Transverse colon (tissue), 4 donors: ENCODE measurements at places on chromosomes 4 and X. TPM values are rescaled to one million over a fixed set of nuclear protein-coding genes. Genes with fewer than 3 reads are reported as not detected.

GRCh38 chrX:45266456-45266855 lies 65.8 kb upstream of the DIPK2B start:
- DNase-seq, result no peak

- no peak for DNase-seq
Observed at GRCh38 chr4:141511055-141511454, 125.3 kb upstream of the IL15 start.

DNA sequence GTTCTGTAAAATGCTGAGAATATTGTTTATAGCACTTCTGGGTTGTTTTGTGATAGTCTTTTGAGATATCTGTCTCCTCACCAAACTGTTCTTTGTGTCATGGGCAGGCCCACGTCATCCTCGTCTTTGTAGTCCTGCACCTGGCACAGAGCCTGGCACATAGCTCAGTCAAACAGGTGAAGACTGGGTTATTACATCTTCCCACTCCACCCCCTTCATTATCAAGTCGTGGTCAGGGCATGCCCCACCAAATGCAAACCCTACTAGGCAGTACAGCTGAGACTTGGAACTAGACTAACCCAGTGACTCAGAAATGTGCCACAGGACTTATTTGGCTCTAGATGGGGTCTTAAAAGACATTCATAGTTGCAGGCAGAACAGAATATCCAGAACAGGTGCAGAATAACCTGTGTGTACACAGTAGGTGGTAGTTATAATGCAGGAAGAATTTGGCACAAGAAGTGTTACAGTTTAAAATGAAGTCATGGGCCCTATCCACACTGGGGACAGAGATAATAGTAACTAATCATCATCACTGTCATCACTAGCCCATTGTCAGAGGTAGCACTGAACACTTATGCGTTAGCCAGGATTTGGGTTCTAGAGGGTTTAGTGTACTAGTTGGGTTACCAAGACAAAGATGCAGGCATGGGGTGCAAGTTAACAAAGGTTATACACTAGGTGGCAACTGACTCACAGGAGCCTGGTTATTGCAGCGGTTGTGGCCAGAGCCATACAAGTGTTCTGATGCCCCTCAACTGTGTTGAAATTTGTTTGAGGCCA lies 74.9 kb downstream of the TBL1X start:
- no peak for DNase-seq

- no peak for DNase-seq
Observed at GRCh38 chrX:45381841-45382240, 181.2 kb upstream of the DIPK2B start.

- DNase-seq, result no peak
Observed at GRCh38 chr4:17664755-17665154, 50.3 kb downstream of the MED28 start.

- no peak for DNase-seq
Observed at GRCh38 chr4:184938871-184939270, 79.4 kb upstream of the HELT start.

GRCh38 chr4:87103691-87104187 lies 116.7 kb downstream of the KLHL8 start:
- DNase-seq, result no peak

DNA sequence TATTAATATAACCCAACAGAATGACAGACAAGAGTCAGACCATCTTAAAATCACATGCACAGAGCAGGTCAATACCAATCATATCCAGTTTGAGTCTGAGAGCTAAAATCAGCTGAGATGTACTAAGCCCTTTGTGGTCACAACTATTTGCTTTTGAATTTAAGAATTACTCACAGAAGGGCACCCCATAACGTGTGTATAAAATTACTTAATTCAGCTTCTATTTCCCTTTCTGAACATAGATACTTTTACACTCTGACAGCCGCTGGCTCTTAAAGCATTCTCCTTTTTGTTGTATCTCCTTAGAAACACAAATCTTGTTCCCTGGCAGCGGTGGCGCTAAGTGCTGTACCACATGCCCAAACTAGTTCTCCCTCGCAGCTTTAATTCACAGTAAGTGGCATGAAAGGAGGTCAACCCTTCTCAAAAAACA lies 14.8 kb upstream of the PPARGC1A start:
- DNase-seq, result no peak

- no peak for DNase-seq
Observed at GRCh38 chr4:185309770-185310169, 86.0 kb downstream of the LRP2BP start.

GRCh38 chrX:42219231-42219630 lies 295.9 kb upstream of the CASK start:
- no peak for DNase-seq

DNA sequence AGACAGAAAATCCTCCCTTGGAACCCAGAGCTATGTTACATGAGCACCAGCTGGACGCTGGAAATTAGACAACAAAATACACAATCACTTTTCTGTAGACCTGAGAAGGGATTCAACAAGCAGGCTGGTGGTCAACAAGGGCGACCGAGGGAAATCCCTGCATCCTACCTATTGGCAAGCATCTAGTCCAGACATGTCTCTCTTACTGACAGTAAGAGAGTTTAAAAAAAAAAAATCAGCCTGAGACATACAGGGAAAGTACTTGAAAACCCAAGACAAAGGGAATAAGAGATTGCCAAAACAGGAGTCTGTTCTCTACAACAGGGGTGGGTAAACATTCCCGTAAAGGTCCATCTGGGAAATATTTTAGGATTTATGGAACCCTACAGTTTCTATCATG lies 108.0 kb downstream of the KDR start:
- no peak for DNase-seq

DNA sequence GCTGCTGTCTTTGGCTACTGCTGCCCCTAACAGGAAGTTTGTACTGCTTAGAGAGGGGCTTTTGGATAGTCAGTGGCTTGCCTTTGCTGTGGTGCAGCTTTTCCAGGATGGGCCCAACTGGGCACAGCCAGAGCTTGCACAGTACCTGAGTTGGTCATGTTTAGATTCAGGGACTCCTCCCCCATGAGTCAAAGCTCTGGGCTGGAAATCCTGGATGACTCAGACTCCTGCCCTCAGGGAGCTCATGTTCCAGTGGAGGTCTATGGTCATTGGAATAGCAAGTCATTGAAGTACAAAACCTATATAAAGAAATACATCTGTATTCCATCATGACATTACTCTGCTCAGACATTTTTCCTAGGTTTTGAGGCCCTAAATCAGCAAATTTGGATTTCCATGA lies 66.7 kb upstream of the PJA1 start:
- no peak for DNase-seq

- no peak for DNase-seq
Observed at GRCh38 chrX:67635424-67635823, 91.6 kb downstream of the AR start.

DNA sequence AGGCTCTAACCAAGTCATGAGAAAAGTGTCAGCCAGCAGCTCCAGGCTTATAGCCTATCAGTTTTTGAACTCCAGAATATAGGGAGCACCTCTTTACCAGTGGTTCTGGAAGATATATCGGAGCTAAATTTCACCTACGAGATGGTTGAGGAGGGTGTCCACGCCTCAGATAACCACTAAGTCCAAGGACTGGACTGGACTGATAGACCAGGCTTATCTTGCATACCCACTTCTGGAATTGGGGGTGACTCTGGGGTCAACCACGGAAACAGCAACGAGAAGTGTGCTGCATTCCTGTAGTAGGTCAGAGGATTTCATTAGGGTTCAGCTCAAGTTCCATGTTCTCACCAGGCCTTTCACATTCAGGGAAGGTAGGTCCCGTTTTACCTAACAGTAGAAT lies 38.6 kb upstream of the TRPC3 start:
- no peak for DNase-seq

DNA sequence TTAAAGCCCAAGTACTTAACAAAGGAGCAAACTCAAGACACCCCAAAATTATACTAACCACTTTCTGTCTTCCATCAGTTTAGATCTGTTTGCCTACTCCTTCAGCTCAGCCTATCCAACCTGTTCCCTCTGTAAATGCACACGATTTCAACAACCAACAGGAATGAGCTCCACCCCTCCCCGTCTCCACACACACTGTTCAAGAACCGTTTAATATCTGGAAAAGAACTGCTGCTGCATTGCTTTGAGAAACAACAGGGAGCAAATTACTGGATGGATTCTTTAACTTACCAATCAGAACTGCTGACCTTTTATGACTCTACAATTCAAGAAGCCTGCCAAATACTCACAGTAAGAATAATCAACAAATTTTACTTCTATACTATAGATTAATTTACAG lies 87.0 kb downstream of the FBXW7 start:
- no peak for DNase-seq

GRCh38 chr4:73967866-73968265 lies 14.0 kb downstream of the PF4 start:
- DNase-seq, result no peak

- DNase-seq, result no peak
Observed at GRCh38 chr4:82784681-82785610, 13.7 kb downstream of the SCD5 start.

DNA sequence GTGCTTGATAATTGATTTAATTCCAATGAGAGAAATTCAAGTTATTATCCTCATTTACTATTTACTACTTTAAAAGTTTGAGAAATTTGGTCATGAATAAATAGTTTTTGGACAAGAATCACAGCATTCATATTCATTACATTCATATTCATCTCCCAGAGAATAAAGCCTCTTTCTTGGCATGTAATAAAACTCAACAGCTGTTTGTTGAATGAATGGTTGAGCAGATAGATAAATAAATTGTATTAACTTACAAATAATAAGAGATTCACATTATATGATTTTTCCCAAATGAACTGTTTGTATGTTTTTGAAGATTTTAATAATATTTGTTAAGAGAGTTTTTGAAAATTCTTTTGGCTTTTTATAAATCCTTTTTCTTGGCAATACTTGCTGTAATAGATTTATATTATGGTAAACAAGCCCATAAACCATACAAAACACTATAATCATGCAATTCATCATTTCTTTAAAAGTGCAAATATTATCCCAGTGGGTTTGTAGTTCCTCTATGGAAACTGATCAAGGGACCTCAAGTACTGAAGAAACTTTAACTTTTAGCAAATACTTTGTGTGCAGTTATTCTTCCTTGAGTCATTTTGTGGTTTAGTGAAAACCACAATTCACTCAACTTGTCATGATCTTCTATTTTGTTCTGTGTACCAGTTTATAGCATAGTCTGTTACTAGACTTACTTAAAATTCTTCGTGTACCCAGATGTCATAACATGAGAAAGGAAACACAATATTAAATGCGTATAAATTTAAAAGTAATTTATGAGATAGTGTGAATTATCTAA lies 371.8 kb downstream of the ADGRL3 start:
- no peak for DNase-seq

- no peak for DNase-seq
Observed at GRCh38 chrX:110531873-110532580, 173.4 kb downstream of the RTL9 start.

DNA sequence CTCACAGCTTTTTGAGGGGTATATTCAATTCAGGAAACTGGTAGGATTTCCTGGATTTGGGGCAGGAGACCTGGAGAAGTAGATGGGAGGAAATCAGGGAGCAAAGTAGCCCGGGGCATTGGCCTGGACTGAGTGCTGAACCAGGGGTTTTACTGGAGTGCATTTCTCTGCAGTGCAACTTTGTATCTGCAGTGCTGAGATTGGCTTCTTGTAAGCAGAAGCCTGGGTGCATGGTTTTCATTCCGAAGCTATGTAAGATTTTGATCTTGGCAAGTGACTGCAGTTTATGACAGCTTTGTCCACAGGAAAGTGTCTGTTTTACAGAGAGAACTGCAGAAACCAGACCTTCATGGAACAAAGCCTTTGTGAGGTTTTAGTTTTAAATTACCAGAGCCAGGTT lies 158.3 kb downstream of the SPCS3 start:
- no peak for DNase-seq

GRCh38 chrX:53255738-53256191 lies 25.6 kb downstream of the IQSEC2 start:
- DNase-seq, result no peak

DNA sequence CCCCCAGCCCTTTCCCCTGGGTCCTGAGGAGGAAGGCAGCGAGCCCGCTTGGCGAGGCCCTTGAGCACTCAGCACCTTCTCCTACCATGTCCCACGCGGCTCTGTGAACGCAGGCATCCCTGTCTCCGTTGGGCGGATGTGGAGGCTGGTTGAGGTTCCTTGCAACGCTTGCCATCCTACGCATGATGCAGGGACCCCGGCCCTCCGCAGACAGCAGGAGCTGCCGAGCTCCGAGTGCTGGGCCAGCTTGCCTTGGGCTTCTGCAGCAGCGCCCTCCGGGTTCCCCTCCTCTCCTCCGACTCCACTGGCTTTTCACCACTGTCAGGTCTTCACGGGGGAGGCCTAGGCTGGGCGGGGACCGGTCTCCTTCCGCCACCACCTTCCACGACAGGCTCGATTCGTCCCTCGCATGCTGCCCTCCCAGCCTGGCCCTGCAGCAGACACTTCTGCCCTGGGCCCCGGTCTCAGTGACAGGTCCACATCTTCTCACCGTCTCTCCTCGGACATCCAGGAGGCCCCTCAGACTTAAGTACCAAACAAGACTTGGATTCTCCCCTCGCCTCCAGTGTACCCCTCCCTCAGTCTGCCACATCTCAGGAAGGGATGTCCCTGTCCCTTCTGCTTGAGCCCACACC lies 67.6 kb upstream of the HGFAC start:
- DNase-seq, result no peak

- no peak for DNase-seq
Observed at GRCh38 chr4:33924239-33924638, 2320.1 kb downstream of the ARAP2 start.

DNA sequence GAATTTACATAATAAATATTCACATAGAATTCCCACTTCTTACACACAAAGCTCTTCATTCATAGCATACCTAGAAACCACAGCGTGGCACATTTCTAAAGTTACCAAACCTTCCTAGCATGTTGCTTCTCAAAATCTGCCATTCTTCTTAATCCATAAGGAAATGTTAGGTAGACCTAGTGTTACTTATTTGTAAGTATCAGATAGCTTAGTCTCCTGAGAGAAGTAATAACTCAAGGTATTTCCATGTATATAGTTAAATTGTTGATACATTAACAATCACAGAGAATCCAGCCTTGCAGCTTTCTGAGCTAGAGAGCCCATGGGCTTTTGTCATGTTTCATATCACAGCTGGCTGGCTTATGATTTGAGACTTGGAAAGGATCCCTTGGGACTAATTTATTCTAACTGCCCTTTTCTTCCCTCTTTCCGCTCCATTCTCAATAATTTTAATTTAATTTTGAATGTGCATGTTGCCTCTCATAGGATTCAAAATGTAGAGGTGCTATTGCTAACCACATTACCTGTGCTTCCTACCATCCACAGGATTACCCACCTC lies 17.6 kb downstream of the SH3RF1 start:
- no peak for DNase-seq

- no peak for DNase-seq
Observed at GRCh38 chr4:5292101-5292500, 240.8 kb downstream of the STK32B start.

- no peak for DNase-seq
Observed at GRCh38 chr4:59612235-59612634, 1587.9 kb upstream of the ADGRL3 start.

The PNMA5 gene
- not detected for total RNA-seq

The DCAF16 gene
- total RNA-seq, result 23.3 TPM

The F8A2 gene
- total RNA-seq, result not detected

The BST1 gene
- not detected for total RNA-seq

The TRPC3 gene
- total RNA-seq, result 1.7 TPM

The AFF2 gene
- total RNA-seq, result 0.32 TPM

The CCDC120 gene
- 9.4 TPM for total RNA-seq

The LRIT3 gene
- not detected for total RNA-seq

The LAS1L gene
- 10.8 TPM for total RNA-seq

The TMEM156 gene
- not detected for total RNA-seq

The SLC49A3 gene
- 11.3 TPM for total RNA-seq

The ESX1 gene
- total RNA-seq, result not detected

The AMER1 gene
- total RNA-seq, result 4.5 TPM

The NAP1L5 gene
- not detected for total RNA-seq

The REPS2 gene
- 37.0 TPM for total RNA-seq

The SHROOM4 gene
- total RNA-seq, result 2.3 TPM

The FGF5 gene
- total RNA-seq, result 4.1 TPM

The RIPPLY1 gene
- total RNA-seq, result not detected
